ENCODE measurements at places on chromosomes 13 and 19.
A peak's percentile ranks its signal among the peaks of the same experiment; 100 is the strongest.

DNA sequence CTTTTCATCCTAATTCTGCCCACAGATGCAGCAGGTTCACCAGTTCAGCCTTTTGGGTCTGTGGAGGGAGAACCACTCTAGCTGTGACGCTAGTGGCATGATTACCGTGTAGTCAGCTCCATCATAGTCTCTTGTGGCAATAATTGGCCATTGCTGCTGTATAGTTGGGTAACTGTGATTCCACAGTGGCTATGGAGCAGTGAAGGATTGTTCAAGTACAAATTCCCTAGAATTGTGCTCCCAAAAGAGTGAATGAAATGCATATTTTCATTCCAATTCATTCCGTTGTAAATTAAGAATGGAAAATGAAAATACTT is 856 bp downstream of the TEX26 start:
- DNase-seq = no peak

DNA sequence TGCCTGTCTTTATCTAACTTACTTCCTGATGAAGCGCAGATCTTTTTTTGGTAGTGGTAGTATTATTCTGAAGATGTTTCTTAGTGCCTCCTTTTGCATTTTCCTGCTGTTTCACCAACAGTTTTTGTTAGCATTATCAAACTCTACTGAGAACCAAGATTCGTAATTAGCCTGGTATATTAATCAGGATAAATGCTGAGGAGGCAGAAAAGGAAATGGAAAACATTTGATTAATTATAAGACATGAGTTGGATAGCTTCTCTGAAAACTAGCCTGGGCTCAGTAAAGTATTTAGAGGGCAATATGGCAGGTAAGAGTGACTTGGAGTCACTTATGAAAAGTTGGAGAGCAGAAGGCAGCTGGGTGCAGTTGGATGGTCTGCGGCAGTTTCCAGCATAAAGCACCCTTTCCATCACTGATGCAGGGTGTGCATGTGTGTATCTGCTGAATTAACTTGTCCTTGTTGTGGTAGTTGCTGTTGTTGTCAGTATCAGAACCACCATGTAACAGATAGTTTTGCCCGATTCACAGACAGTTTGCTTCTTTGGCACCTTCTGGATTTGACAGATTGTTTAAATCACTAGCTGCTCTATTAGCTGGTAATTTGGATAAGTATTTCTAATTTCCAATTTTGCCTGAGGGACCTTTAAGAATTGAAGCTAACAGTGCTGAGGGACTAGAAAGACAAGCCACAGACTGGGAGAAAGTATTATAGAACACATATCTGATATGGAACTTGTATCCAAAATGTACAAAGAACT is 6.9 kb upstream of the TNFRSF19 start:
- no peak for DNase-seq

DNA sequence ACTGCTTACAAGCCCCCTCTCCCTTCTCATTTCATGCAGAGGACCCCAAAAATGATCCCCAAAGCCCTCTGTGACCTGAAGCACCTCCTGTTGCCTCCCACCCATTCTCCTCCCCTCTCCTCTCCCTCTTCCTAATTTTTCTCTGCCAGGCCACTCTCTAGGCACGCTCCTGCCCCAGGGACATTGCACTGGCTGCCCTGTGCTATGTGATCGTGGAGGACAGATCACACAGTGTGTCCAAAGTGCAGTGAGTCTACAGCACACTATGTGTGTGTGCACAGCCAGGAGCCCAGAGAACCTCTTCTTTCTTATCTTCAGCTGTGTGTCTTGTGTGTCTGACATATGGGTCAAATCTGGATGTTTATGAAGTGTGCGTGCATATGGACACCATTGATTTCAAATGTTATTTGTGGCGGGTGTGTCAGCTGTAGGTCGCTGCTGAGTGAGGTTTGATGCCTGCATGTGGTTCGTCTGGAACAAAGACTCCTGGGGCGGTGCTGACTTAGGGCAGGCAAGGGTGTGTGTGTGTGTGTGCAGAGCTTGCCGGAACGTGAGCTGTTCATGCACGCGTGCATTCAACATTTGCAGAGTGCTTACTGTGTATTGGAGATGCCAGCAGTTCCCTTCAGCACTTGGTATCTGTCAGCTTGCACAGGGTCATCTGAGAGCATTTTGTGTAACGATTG is 2.1 kb upstream of the KLHL26 start:
- no peak for DNase-seq

- DNase-seq = no peak
Measured at GRCh38 chr13:27194209-27194608, 22.6 kb upstream of the USP12 start.

GRCh38 chr19:13132471-13133180 is 14.6 kb downstream of the NACC1 start:
- DNase-seq = no peak

GRCh38 chr19:10085641-10086590 is at the start of gene SHFL:
TSS of gene SHFL (plus strand) at chr19:10086317. CDS start at chr19:10086428, 111 bp downstream.
- DNase-seq = no peak

DNA sequence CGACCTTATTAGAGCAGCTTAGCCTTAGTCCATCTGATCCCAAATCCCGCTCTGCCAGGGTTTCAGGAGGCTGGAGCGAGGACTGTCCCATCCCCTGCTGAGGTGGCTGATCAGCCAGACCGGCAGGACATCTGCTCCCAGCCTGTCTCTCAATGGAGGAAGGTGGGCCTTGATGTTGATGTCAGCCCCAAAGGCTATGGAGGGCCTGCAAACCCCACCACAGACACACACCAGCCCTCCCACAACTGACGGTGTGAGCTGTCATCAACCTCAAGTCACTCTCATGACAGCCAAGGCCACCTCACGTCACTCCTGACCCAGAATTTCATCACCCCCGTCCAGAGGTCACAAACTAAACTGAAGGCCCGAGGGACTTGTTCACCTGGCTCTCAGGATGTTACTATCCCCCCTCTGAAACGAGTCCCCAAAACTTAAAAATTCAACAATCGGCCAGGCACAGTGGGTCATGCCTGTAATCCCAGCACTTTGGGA is 25.5 kb downstream of the RHPN2 start:
- no peak for DNase-seq

DNA sequence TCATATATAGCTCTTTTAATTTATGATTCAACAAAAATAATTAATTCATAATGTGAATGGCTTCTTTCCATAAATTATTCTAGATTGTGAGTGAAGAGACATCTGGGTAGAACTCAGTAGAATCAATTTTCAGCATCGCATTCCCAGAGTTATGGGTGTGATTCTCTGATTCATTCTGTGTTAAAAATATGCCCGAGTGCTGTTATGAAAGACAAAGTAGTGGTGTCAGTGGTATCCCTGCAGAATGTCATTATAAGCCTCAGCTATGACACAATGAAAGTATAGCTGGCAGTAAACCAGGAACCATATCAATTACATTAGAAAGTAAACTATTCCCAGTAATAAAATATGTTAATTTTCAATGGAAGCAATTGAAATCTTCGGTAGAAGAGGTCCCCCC is 480.5 kb upstream of the SLITRK1 start:
- no peak for DNase-seq

GRCh38 chr19:38229585-38230073 is 5.6 kb upstream of the DPF1 start:
- peak; percentile 38 for DNase-seq
